ENCODE measurements at places on chromosomes 13 and 19.

GRCh38 chr19:36265856-36266374 lies 51.0 kb downstream of the ZNF146 start:
- DNase-seq, result no peak

DNA sequence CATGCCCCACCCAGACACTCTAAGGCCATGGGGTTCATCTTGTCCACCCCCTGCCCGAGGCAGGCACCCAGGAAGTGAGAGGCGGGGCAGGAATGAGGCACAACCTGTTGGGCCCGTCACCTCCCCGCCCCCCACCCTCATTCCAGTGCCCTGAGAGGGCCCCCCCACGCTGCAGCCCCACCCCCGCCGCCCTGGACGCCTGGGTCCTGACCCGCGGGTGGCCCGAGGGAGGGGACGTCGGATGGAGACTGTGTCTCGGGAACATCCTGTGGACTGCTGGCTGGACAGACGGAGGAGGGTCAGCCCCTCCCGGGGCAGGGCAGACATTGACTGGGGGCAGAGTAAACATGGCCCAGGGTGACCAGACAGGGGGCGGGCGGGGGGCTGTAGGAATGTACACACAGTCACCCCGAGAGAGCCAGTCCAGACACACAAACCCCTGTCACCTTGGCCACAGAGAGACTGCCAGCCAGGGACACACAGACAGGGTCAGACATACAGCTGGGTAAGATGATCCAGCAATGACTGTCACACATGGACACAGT lies 7.4 kb upstream of the JUNB start:
- no peak for DNase-seq

DNA sequence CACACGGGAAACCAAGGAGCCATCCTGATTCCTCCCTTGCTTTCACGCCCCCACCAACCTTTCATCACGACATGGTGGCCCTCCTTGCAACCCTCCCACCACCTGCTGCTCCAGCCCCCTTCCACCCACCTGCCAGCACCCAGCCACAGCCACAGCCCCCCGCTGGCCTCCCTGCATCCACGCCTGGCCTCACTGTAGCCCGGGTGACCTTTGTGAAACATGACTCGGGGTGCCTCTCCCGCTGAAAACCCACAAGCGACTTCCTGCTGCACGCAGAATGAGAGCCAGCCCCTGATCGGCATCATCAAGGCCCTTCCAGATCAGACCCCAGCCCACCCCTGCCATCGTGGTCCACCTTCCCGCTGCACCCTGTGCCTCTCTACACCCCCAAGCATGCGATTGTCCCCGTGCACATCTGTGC lies 14.9 kb downstream of the POP4 start:
- no peak for DNase-seq

DNA sequence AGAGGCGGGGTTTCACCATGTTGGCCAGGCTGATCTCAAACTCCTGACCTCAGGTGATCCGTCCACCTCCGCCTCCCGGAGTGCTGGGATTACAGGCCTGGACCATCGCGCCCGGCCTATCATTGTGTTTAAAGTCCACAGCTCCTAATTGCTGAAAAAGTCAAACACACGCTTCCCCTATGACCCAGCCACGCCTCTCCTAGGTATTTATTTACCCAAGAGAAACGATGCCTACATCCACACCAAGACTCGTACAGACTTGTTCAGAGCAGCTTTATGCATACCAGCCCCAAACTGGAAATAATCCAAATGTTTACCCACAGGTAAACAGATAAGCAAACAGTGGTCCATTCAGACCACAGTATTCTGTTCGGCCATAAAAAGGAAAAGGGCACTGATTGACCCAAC lies 15.1 kb downstream of the ZNRF4 start:
- DNase-seq, result no peak

GRCh38 chr13:30431269-30431940 lies 9.1 kb downstream of the UBE2L5 start:
- no peak for DNase-seq

DNA sequence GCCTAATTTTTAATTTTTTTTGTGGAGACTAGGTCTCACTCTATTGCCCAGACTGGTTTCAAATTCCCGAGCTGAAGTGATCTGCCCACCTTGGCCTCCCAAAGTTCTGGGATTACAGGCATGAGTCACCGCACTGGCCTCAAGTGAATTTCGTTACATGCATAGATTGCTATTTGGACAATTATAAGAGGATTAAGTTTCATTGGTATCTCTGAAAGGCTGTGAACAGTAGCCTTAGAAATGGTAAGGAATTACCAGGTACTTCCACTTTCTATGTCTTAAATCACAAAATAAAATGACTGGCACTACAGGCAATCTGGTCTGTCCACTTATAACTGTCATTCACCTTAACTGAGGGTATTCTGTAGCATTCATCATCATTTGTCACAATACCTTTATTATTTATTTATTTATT lies 2.9 kb upstream of the CCDC9 start:
- no peak for DNase-seq

- no peak for DNase-seq
Observed at GRCh38 chr13:53694814-53695532, 666.4 kb downstream of the OLFM4 start.

GRCh38 chr19:18898607-18899408 lies 2.9 kb upstream of the CERS1 start:
- DNase-seq, result no peak

GRCh38 chr19:31591258-31591657 lies 242.0 kb upstream of the TSHZ3 start:
- no peak for DNase-seq

GRCh38 chr19:958967-959855 lies 24.9 kb upstream of the WDR18 start:
- DNase-seq, result no peak

DNA sequence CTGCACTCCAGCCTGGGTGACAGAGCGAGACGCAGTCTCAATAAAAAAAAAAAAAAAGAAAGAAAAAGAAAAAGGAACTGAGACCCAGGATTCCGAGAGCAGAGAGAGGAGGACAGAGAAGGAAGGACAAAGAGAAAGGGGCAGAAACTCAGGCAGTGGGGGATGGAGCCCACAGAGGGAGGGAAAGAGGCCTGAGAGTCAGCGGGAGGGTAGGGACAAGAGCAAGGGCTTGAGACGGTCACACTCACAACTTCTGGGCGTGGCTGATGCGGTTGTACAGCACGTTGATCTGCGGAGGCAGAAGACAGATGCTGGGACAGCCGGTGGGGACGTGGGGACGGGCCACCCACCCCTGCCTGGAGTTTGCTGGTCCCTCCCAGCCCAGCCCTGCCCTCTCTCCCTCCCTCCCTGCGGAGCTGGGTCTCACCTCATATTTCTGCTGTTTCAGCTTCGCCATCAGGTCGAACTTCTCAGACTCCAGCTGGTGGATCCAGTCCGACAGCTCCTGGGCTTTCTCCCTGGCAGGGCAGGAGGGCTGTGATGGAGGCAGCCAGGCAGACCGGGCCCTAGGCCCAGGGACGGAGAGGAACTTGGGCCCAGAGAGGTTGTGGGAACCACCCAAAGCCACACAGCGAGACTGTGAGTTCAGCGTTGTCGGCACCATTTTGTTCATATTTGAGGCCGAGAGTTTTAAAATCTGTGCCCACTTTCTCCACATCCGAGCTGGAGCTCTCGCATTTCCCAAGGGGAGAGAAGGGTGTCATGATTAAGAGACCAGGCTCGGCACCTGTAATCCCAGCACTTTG lies 15.2 kb downstream of the TNNT1 start:
- no peak for DNase-seq

GRCh38 chr19:49020931-49021895 lies 2.9 kb downstream of the CGB3 start:
- no peak for DNase-seq

- no peak for DNase-seq
Observed at GRCh38 chr13:79141082-79141481, 265.0 kb downstream of the RBM26 start.

- no peak for DNase-seq
Observed at GRCh38 chr13:51601601-51602565, 17.6 kb downstream of the WDFY2 start.

DNA sequence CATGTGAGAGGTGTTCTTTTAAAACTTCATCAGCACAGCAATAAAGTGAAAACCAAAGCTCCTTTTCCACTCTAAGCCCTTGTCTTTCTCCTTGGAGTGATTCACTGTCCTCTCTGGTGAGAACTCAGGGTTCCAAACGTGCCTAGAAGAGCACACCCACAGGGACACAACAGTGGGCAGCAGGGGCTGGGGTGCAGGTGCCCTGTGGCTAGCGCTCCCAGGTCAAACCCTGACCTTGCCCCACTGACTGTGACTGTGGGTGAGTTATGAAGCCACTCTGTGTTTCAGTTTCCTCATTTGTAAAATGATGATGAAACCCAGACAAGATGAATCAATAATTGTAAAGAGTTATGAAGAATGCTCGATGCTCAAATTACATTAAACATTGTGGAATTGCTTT lies 37.6 kb upstream of the IGFL1 start:
- no peak for DNase-seq

- no peak for DNase-seq
Observed at GRCh38 chr13:24624801-24625231, 55.4 kb upstream of the ATP12A start.
